ENCODE measurements at places on chromosomes 1 and 21.

DNA sequence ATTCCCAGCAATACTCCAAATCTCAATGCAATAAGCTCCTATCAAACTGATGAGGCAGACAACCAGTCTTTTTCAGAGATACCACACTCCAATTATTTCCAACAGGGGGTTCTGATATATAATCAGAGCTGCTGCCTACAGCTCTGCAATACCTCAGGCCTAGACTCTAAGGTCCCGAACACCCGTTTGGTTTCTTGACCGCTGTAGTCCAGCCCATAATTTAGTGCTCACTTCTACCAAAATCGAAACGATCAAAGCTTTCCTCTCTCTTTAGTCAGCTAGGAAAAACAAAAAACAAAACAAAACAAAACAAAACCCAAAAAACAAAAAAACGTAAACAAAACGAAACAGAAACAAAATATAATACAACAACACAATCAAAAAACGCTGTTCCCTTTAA lies 453.0 kb downstream of the NEGR1 start:
- DNase-seq = no peak

DNA sequence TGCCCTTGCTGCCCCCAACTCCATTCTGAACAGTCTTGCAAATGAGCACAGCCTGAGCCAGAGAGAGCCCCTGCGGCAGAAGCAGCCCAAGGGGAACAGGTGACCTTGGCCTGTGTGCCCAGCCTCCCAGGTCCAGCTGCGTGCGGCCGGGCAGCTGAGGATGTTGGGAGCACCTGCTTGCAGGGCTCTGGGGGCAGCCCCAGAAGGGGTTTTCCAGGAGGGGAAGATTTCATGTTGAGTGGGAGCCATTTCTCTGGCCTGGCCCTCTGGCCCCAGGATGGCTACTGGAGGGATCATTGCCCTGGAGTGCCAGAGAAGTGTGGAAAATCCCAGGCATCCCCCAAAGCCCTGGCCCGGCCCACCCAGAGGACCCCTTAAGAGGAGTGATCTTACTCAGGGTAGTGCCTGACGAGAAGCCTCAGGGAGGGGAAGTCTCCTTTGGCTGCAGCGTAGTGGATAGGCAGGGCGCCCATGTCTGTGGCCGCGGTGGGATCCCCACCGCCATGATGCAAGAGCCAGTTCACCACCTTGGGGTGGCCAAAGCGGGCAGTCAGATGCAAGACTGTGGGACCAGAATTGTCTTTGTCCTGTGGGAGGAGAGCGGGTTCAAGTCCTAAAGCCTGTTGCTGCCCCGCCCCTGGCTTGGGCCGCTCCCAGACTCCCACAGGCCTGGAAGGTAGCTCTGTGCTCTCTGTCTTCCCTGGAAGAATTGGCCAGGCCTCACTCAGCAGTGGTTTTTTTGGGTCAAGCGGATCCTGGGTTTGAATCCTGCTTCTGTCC lies 20.6 kb upstream of the RNU1-4 start:
- DNase-seq = no peak

GRCh38 chr1:202165942-202166843 lies 5.8 kb upstream of the PTPN7 start:
- no peak for DNase-seq

GRCh38 chr1:193747579-193747978 lies 561.2 kb upstream of the B3GALT2 start:
- no peak for DNase-seq

DNA sequence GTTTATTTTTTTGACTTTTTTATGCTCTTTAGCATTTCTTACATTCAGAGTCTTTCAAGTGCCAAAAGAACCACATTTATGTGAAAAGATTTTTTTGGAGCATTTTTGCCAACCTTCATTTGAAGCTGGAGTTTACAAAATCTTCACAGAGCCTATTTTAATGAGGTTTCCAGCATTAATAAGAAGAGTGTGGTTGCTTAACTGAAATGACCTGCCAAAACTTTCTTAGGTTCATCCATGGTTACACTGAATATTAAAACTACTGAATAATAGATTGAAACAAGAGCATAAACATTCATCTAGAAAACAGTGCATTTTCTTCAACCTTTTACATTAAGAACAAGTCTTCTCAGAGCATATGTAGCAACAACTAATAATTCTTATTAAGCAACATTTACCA lies 672.3 kb upstream of the CXADR start:
- no peak for DNase-seq

DNA sequence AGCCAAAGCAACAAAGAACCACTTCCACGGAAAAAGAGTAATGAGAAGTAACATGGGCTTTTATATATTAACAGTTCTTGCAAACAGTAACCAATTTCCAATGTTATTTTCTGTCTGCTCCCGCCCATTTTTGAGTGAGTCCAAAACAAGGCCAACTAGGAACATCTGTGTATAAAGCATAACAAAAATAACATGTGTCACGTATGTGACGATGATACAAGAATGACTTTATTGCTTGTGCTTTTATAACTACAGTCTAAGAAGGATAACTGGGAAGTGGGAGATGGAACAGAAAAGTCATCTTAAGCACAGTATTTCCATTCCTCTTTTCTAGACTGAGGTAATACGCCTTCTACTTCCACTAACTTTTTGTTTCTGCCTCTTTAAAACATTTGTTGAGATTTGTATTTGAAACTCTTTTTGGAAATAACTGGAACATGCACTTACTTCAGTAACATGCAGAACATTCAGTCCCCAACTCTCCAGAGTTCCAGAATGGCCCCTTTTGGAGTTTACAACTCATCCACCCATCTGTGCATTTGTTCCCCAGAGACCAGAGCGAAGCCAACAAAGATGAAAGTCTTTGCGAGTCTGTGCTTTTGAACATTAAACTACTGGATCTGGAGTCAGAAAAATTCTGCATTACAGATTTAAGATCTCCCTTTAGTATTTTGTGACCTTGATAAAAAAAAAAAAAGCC lies 143.0 kb upstream of the ZRANB2 start:
- DNase-seq = no peak

DNA sequence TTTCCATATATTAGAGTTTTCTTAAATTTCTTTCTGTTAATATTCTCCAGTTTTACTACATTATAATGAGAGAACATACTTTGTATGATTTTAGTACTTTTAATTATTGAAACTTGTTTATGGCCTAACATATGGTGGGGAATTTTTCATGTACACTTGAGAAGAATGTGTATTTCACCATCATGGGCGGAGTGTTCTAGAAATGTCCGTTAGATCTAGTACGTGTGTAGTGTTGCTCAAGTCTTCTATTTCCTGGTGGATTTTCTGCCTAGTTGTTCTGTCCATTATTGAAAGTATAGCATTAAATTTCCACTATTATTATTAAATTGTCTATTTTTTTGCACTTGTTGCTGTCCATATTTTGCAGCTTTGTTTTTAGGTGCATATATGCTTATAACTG lies 64.0 kb upstream of the RGS21 start:
- no peak for DNase-seq

- DNase-seq = no peak
Observed at GRCh38 chr1:109432336-109432735, 6.1 kb upstream of the PSMA5 start.

DNA sequence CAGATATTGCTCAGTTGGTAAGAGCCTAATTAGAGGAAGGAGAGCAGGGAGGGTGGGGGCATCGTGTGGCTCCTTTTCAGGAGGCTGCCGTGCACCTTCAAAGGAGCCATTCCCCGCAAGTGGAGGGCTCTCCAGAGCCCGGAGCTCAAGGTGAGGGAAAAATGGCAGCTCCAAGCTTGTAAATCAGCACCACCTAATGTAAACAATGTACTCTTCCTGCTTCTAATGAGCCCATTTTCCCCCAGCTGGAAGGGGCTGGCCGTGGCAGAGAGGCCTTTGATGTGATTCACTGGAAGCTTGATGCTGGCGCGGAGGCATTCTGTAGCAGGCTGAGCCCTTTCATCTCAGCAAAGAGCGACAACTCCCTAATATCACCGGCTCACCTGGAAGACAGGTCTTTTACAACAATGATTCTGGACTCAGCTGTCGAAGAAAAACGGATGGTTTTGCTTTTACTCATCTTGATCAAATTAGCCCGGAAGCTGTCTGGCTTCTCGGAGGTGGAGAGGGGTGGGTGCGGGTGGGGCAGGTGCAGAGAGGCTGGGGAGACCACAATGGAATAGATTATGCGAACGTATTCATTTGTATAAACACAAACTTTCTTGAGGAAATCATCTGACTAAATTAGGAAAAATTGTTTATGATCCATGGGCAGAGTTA lies 112.5 kb downstream of the RRAGC start:
- DNase-seq = no peak

DNA sequence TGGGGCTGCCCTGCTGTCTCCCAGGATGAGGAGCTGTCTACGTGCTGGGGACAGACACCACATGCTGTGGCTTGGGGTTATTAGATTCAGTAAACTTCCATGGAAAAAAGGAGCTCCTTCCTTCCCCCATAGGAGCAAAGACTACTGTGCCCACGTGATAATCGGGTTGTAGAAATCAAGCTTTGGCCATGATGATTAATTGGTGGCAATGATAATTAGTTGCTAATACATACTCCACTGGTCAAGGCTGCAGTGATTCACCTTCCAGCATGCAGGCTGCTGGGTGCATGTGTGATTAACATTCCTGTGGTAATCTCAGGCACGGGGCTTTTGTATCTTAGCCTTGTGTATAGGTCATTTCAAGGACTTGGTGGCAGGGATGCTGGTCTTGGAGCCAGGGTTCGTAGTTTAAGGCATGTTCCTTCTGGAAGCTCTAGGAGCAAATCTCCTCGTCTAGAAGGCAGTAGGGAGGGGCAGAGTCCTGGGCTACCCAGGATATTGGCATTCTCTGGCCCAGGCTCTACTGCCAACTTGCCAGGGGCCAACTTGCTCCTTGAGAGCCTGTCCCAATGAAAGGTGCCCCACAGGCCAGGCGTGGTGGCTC lies 41.4 kb downstream of the TMCO4 start:
- DNase-seq = no peak

GRCh38 chr1:58977598-58977997 lies 193.8 kb upstream of the JUN start:
- no peak for DNase-seq

- DNase-seq = no peak
Observed at GRCh38 chr1:223783676-223784075, 62.1 kb downstream of the TP53BP2 start.

DNA sequence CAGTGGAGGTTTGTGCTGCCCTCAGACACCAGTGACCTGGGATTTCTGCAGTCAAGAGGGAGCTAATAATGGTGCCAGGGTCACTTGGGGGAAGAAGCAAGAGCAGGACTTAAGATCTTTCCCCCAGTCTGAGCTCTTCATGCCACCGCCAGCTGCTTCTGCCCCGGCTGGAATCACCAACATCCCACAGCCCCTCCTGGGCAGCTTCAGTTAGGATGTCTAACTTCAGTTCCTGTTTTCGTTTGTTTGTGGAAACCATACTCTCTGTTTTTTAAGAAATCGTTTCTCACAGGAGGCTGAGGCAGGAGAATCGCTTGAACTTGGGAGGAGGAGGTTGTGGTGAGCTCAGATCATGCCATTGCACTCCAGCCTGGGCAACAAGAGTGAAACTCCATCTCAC lies 25.6 kb upstream of the PRDM2 start:
- DNase-seq = no peak

DNA sequence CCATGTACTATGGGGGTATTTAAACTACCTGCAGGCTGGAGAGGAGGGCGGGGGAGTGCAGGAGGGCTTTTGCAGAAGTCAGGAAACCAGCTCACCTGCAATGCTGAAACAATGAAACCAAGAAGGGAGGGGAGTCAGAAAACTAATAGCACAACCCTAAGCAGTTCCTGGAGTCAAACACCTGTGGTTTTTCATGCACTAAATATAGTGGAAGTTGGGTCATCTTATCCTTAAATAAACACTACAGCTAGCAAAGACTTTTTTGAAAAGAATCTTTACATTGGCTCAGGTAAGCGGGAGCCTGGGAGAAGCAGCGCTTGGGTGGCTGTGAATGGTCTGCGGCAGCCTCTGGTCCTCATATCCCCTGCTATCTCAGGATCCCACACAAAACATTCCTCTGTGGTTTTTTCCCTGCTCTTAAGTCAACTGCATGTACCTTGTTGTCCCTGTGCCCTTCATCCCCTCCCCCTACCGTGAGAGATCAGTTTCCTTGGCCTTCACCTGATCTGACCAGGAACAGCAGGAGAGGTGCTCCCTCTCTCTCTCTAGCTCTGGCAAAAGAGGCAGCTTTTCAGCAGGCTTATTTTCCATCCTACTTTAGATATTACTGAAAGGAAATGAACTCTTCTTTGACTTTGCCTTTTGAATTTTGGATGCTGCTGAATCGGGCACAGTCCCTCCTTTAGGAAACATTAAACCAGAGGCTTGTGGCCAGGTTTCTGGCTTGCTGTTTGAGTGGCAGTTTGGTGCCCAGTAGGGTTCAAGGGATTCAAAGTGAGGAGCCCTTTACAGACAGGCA lies 26.6 kb downstream of the TENT5C start:
- no peak for DNase-seq

GRCh38 chr1:109984190-109984455 lies 442 bp upstream of the AHCYL1 start:
- DNase-seq = no peak

DNA sequence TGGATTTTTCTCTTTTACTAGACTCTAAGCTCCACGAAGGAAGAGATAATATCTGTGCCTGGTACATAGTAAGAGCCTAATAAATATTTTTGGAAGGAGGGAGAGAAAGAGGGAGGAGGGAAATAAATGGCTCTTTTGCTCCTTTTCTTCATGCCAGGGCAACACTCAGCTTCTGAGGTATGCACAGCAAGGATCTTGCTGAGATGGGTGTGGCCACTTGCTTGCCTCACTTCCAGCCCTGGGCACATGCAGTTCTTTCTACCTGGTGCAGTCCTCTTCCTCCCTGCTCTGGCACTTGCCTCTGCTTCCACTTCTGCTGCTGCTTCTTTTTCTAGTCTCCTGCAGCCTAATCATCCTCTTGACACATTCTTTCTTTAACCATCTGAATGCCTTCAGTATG lies 148.1 kb downstream of the FGGY start:
- DNase-seq = no peak

DNA sequence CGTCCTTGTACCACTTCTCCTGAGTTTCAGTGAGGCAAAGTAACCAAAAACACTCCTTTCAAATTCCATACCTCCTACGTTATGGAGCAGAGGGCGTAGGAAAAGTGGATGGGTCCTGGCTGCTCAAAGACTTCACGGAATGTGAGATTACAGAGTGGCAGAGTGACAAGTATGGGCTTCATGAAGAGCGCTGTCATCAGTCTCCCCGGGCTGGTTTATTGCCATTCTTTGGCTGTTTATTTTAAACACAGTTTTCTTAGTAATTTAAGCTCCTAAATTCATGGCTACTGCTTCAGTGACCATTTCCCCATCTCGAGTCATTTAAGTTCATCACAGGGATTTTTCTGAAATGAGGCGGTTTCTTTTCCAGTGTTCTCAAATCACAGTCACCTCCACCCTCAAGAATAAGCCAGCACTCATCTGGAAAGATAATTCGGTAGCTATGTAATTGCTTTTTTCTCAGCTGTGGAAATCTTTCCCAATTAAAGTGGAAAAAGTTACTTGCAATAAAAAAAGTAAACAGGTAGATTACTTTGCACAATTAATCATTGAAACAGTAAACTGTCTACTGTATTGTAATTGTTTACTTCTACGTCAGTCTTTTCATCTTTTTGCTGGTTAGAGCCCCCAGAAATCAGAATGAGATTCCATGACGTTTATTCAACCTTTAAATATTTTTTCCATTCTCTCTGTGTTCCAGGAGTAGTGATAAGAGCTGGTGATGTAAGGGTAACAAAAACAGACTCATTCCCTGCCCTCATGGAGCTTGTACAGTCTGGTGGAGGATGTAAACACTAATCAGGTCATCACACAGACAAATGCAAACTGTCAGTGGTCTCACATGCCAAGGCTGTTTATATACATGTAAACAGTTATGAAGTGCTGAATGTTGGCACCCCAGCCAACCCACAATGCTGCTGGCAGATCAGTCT lies 3.0 kb upstream of the SMYD2 start:
- DNase-seq = no peak

- DNase-seq = no peak
Observed at GRCh38 chr1:21716169-21716568, 47.0 kb upstream of the RAP1GAP start.
